ENCODE measurements at places on chromosomes 6 and 20. TPM values are rescaled to one million over a fixed set of nuclear protein-coding genes. Genes with fewer than 3 reads are reported as not detected.

OR2B6 gene
- not detected for total RNA-seq

BEND6 gene
- total RNA-seq: not detected

POPDC3 gene
- not detected for total RNA-seq

MRPL18 gene
- total RNA-seq: 108 TPM

DNA sequence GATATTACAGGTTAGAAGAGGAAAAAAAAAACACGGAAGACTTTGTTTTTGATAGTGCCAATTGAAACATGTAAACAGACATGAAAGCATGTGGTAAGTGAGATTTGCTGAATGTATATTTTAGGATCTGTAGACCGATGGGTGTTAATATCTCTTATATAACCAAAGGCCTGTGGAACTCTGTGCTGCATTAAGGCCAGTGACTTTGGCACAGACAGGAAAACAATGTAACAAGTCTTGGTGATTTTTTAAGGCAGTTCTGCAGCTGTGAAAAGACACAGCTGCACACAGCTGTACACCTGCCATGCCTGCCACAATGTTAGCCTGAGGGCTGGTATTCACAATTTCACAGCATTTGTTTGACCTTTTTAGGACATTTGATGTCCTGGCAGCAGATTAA, 6.1 kb downstream of the SOBP start:
- DNase-seq: no peak

- no peak for DNase-seq
These were observed 59.5 kb downstream of the MTHFD1L start for GRCh38 chr6:150924808-150925589.

DNA sequence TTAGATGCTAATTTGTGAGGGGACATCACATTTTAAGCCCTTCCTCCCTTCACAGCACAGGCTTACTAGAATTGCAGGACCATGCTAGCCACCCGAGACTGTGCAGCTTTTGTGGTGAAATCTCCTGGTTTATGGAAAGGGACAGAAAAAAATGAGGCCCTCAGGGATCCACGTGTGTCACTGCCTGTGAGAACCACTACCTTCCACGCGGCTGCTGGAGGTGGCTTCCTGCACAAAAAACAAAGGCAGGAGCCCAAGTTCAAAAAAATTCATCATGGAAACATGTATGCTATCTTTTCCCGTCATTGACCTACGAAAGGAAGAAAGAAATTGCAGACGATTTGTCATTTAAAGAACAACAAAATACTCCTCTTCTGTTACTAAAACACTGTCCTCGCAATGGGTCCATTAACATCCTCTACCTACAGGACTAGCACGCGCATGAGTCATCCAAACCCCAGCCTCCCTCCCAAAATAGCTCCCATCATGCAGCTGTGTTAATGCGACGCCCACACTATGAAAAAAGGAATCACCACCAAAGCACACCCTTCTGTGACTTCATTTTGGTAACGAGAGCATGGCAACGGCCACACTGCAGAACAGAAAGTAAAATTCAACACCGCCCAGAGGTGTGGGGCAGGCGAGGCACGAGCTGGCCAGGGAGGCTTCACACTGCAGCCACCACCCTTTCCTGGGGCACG, 45.7 kb downstream of the RAMACL start:
- DNase-seq: peak; percentile 39

DNA sequence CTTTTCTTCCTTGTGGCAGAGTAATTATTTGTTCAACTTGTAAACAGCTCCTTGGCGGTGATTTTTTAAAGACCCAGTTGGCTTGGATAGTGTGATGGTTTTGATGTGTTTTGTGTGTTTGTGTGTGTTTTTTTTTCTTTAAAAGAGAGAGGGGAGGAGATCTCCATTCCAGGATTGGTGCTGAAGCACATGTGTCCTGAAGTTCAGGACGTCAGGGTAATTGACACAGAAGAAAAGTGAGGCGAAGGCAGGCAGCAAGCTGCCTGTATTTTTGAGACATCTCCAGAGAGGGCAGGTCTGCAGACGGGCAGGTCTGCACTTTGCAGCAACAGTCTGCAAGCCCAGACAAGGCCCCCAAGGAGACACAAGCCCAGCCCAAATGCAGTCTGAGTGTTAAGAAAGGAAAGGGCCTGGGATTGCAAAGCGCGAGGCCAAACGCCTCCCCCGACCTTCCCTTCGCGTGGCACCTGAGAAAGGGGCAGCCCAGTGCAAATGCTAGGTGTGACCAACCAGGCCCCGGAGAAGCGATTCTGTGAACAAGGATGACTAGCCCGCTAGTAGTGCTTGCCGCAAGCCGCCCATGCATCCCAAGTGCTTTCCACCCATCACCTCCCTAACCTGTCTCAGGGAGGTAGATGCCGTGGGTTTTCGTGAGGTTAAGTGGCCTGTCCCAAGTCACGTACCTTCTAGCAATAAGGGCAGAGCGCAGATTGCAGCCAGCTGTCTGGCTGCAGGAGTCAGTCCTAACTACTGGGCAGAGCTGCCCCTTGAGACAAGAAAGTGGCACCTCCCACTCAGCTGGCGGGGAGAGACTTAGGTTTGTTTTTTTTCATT, 230.5 kb downstream of the ZMYND8 start:
- no peak for DNase-seq

DNA sequence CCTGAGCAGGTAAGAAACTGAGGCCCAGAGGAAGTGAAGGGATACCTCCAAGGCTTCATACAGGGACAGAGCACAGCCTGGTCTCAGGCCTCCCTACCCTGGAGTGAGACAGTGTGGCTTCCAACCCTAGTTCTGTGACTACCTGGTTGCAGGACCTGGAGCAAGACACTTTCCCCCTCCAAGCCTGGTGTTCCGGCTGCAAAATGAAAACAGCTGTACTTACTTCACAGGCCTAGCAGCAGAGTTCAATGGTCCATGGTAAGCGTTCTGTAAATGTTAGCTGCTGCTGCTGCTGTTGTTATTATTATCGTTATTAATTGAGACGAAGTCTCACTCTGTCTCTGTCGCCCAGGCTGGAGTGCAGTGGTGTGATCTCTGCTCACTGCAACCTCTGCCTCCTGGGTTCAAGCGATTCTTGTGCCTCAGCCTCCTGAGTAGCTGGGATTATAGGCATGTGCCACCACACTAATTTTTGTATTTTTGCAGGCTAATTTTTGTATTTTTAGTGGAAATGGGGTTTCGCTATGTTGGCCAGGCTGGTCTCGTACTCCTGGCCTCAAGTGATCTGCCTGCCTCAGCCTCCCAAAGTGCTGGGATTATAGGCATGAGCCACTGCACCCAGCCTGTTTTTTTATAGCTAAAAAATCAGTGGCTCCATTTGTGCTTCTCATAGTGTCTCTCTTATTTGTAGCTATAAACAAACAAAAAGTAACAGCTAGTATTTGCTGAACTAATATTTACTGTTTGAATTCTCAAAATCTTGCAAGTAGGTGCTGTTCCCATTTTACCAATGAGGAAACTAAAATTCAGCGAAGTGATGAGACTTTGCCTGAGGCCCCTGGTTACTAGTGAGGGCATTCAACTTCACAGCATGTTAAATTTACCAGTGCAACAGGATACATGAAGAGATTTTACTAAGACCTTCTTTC, 41.9 kb downstream of the COX4I2 start:
- no peak for DNase-seq

DNA sequence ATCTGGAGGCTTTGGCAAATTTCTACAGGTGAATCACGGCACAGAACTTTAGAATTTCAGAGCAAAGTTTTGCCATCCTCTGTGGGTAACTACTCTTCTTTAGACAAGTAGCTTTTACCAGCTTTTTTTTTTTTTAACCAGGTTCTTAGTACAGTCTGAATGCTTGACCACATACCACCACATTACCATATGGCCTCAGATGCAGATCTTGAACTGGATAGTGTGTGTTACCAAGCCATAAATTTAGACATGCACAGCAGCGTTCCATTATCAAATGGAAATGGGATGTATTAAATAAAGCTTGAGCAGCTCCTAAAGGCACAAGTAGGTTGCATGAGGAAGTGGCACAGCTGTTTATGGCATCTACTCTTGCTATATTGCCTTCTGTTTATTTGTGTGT, 38.3 kb upstream of the PRSS16 start:
- no peak for DNase-seq

- no peak for DNase-seq
These were observed 4.1 kb upstream of the ABT1 start for GRCh38 chr6:26592649-26593048.

GRCh38 chr6:163775313-163775712, 360.8 kb downstream of the QKI start:
- no peak for DNase-seq

DNA sequence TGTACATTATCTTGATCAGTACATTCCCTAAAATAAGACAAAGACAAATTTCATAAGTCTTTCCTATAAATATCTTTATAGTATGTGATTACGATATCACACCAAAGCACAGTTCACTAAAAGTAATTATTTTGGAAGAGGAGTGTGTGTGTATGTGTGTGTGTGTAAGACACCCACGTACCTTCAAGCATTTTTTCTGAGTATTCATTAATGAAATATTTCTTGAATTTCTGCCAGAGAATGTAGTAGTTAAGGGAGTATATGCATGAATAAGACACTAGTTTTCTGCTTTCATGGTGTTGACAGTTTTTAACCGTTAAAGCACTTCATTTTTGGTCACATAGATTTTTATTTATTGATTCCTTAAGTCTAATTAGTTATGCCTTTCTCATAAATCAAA, 36.8 kb downstream of the MANEA start:
- DNase-seq: no peak

DNA sequence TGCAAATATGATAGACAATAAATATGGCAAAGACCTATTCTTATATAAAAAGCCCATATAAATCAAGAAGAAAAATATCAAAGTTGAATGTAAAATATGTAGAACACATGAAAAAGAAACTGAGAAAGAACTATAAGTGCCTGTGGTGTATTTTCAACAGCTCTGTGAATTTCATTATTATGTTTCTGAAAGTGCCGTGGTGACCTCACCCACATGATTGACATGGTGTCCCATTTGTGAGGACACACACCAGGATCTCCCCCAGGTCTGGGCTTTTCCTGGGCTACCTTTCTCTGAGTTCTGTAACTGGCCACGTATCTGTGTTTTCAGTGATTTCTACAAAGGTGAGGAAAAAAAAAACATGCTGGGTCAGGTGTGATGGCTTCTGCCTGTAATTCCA, 86.7 kb downstream of the BMP6 start:
- DNase-seq: no peak

GRCh38 chr20:48339986-48340882, 487.6 kb downstream of the PREX1 start:
- DNase-seq: no peak

GRCh38 chr6:1334684-1335083, 22.8 kb downstream of the FOXQ1 start:
- DNase-seq: no peak

DNA sequence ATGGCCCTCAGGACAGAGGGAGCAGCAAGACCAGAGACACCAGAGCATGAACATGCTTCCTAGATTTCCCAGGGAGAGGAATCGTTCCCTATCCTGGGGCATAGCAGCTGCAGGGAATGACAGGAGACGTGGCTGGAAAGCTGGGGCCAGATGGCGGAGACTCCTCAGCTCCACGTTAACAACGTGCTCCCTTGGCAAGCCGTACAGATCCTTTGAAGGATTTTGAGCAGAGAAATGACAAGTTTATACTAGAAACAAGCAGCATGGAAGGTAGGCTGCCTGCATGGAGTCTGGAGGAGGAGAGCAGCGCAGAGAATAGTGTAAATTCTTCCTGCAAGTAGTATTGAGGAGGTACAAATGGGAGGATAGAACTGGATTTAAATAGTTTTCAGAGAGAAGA, 11.7 kb downstream of the MYLIP start:
- no peak for DNase-seq

GRCh38 chr20:57440678-57441509, 49.7 kb downstream of the RBM38 start:
- DNase-seq: no peak

GRCh38 chr6:158002249-158002950, 20.7 kb downstream of the SYNJ2 start:
- no peak for DNase-seq

DNA sequence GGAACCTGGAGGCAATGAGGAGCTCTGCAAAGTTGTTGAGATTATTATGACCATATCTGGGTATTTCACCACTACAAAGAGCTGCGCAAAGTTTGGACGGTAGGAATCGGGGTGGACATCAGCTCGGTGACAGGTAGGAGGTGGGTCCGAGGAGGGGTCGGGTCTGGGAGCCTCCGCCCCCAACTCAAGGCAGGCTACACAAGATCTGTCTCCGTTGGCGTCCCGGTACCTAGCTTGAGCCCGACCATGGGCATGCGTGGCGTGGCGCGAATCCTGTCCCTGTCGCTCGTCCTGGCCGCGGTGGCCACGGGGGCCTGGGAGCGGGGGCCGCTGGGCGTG, 40.2 kb upstream of the ZNFX1 start:
- no peak for DNase-seq

Data from activated T-helper 1 cell treated with anti-CD3 and anti-CD28 coated beads, Interleukin-12 subunit alpha, Interleukin-12 subunit beta, Interleukin-2, Interleukin-4 antibody, amounts not matched to agents 30 ng/mL and 10 ng/mL and 1 ng/mL, durations not matched to agents 14 hours and 24 hours and 36 hours (primary cell).